ENCODE measurements at places on chromosomes 5 and 9.

DNA sequence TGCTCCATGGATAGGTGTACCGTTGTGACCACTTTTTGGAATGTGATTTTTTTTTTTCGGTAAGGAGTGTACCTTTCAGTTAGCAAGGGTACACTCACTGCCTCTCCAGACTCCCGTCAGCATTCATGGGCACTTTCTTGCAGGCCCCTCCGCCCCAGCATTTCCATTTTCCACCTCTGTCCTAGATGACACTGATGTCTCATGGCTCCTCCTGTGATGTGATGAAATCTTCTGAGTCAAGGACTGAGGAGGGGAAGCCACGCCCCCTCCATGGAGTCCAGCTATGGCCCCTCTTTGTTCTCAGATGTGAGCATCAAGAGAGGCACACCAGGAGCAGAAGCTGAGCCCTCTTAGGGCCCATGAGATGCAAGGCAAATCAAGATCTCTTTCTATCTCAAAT is 61.8 kb downstream of the CTSL start:
- no peak for DNase-seq

GRCh38 chr9:127873886-127874285 is 3.6 kb downstream of the AK1 start:
- DNase-seq, result no peak

- no peak for DNase-seq
Measured at GRCh38 chr5:10724781-10725507, 36.1 kb downstream of the DAP start.

GRCh38 chr9:94772144-94772543 is 45.6 kb downstream of the AOPEP start:
- DNase-seq, result no peak

DNA sequence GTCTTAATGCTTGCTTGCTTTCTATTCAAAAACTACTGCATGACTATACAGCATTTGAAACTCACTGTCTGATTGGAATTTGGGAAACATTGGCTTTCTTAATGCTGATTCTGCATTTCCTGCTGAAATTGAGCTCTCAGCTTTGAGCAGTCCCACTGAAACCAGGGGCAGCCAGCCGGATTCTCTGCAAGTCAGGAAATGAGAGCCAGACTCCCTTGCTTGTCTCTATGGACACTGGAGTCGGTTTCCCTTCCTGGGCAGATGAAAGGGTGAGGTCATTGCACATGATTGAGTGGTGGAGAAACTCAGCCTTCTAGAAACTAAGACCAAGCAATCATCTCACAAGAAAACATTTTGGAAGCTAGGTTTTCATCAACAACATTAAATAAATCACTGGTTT is 119.7 kb upstream of the SPATA31C2 start:
- DNase-seq, result no peak

- no peak for DNase-seq
Measured at GRCh38 chr9:38643815-38644173, 23.4 kb upstream of the ANKRD18A start.

- DNase-seq, result no peak
Measured at GRCh38 chr9:70020217-70020616, 23.4 kb upstream of the MAMDC2 start.

DNA sequence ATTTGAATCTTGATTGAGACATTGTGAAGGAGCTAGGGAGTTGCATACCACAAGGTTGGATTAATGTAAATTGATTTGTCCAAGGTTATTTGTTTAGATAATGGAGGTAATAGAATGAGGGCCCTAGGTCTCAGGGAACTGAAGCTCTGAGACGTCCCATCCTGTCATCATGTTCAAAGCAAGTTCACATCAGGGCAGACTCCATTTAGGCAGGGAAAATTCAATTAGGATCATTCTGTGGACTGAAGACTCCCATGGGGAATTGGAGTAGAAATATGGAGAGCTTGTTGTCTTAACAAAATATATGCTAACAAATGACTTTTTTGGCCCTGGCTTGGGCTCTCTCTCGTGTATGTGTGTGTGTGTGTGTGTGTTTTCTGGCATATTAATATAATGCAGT is 722.0 kb upstream of the ADAMTS16 start:
- no peak for DNase-seq

DNA sequence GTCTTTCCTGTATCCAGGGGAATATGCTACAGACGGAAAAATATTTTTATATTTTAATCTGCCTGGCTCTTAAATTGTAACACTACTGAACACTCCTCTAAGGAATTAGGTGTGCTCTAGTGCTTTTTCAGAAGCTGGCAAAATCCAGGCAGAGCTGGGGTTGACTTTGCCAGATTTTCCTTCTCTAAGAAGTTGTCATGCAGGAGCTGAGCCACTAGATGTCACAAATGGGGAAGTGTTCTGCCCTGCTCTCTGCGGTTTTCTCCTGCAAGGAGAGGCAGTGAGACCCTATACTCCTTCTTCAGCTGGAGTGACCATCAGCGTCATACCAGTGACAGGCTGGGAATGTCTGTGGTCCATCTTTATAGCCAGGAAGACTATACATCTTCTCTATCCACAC is 112.5 kb downstream of the HAPLN1 start:
- DNase-seq, result no peak

DNA sequence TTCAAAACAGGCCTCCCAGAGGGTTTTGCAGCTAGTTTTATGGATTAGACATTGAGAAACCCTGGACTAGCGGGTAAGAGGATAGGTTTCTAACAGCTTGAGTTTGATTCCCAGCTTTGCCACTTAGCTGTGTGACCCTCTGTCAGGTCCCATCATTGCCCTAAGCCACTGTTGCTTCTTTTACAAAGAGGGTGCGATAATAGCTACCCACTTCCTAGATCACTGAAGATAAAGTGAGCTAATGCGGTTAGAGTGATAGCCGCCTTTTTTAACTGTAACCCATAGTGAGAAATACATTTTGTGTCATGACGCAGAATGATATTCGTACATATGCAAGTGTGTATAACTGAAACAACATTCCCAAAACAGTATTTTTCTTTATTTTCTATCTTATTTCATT is 40.3 kb downstream of the CSF1R start:
- DNase-seq, result no peak
